Activated CD4-positive, alpha-beta T cell treated with anti-CD3 and anti-CD28 coated beads, Interleukin-2, Interleukin-6, amounts not matched to agents 100 ng/mL and 50 ng/mL, durations not matched to agents 16 hours and 8 hours (primary cell): ENCODE measurements at places on chromosomes 1 and 21.
A peak's percentile ranks its signal among the peaks of the same experiment; 100 is the strongest.

- DNase-seq = no peak
Observed at GRCh38 chr1:201570181-201570885, 31.4 kb downstream of the NAV1 start.

GRCh38 chr1:184152974-184153373 is 101.4 kb downstream of the TSEN15 start:
- DNase-seq = no peak

DNA sequence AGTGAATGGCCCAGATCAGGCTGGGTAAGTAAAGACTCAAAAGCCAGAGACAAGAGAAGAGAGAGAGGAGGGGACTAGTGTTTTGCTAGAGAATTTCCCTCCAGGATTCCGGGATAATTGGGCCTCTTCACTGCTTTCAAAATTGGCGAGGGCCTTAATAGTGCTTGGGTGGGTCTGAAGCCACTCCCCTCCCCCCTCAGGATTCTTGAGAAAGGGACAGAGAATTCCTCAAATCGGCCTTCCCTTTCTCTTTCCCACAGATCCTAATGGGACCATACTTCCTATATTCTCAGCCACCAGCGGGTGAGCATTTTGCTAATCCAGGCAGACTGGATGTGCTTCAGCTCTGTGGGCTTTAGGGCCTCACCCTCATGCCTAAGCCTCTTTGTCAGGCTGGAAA is 11.9 kb downstream of the SFN start:
- no peak for DNase-seq

DNA sequence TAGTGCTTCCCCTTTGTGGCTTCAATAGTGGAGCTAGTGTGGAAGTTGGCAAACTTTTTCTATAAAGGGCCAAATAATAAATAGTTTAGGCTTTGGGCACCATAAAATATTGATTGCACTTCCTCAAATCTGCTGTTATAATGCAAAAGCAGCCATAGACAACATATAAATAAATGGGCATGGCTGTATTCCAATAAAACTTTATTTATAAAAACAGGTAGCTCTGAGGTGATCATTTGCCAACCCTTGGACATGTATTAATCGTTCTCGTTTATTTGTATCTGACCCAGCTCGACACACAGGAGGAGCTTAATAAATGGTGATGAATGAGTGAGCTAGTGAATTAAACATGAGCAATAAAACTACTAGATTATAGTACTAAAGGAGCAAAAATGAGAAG is 13.3 kb downstream of the KAZN start:
- no peak for DNase-seq

DNA sequence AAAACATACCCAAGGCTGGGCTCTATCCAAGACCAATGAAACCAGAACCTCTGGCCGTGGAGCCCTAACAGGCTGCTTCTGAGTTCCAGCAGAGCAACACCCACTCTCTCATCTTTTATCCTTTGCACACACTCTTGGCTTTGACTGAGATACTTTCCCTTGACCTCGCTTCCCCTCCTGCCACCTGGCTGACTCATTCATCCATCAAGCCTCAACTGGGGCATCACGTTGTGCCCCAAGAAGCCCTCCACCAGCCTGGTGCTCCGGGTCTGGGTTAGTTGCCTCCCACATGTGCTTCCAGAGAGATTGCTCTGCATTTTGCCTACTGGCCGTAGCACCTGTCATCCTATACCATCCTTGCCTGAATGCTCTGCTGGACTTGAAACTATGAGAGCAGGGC is 34.5 kb upstream of the SERBP1 start:
- DNase-seq = no peak

- no peak for DNase-seq
Observed at GRCh38 chr1:248825136-248825535, 579 bp downstream of the SH3BP5L start.

- no peak for DNase-seq
Observed at GRCh38 chr1:92989253-92989652, 28.0 kb upstream of the DIPK1A start.

DNA sequence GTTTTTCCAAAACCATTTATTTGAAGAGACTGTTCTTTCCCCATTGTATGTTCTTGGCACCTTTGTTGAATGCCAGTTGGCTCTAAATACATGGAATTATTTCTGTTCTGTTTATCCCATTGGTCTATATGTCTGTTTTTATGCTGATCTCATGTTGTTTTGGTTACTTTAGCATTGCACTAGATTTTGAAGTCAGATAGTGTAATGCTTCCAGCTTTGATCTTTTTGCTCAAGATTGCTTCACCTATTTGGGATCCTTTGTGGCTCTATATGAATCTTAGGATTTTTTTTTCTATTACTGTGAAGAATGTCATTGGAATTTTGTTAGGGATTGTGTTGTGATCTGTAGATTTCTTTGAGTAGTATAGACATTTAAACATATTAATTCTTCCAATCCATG is 139.2 kb upstream of the GPR52 start:
- DNase-seq = no peak

DNA sequence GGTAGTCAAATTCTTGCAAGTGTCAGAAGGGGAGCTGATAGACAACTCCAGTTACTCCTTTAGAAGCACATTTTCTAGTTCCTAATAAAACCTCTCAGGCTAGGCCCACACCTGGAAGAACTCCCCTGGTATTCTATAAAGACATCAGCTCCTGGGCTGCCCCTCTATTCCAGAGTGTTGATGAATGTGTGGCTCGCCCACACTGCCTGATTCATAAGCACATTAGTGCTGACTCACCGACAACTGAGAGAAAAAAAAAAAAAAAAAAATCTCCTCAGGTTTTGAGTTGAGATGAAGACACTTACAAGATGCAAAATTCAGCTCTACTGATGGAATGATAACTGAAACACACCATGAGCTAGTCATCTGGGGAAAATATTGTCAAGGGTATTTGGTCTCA is 188.1 kb downstream of the TNR start:
- no peak for DNase-seq

DNA sequence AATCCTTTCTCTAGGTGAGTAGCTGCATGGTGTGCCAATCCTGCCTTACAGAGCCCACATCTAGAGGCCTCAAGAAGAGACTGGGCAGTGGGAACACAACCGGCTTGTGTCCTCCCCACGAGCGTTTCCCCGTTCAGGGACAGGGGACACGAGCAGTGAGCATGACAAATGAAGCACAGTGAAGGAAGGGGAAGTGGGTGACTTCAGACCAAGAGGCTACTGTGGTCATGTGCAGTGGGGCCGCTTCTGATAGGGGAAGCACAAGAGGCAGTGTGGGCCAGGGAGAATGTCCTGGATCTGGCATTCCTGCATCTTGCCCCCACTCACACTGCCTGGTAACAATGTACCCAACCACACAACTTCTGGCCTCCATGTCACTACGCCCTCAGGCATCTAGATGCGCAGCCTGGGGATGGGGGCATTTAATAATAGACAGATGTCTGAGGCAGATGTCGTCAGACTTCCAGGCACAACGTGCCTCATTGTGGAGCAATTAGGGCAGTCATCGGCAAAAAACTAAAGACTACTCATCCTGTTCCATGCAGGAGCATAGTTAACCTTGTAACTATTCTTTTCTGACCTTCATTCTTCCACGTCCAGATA is 155.6 kb upstream of the NBPF11 start:
- no peak for DNase-seq

GRCh38 chr1:84013708-84014107 is 14.8 kb upstream of the TTLL7 start:
- DNase-seq = no peak

DNA sequence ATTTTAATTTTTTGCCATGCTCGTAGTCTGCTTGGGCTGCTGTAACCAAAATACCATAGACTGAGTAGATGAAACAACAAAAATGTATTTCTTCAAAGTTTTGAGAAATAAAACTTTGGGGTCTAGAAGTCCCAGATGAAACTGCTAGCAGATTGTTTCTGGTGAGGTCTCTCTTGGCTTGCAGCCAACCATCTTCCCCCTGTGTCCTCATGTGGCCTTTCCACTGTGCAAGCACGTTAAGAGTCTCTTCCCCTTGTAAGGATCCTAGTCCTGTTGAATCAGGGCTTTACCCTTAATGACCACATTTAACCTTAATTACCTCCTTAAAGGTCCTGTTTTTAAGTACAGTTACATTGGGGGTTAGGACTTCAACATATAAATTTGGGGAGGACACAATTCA is 86.6 kb downstream of the PTBP2 start:
- no peak for DNase-seq

- DNase-seq = no peak
Observed at GRCh38 chr1:109204484-109204883, 9.2 kb upstream of the SARS1 start.

DNA sequence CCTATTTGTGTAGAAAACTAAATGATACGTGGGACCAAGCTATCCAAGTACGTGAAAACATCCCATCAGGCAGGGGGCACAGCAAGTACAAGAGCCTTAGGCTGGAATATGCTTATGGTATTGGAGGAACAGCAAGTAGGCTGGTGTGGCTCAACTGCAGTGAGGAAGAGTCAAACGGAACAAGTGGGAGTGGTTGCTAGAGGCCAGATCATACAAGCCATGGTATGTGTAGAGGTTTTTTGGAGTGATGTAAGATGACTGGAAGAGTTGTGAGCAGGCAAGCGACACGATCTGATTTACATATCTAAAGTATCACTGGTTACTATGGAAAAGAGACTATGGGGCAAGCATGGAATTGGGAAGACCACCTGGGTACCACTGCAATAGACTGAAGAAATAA is 27.8 kb downstream of the ELK4 start:
- no peak for DNase-seq

GRCh38 chr1:9737671-9738070 is 86.1 kb downstream of the CLSTN1 start:
- DNase-seq = no peak

- DNase-seq = no peak
Observed at GRCh38 chr1:87149241-87150041, 179.2 kb upstream of the LMO4 start.

DNA sequence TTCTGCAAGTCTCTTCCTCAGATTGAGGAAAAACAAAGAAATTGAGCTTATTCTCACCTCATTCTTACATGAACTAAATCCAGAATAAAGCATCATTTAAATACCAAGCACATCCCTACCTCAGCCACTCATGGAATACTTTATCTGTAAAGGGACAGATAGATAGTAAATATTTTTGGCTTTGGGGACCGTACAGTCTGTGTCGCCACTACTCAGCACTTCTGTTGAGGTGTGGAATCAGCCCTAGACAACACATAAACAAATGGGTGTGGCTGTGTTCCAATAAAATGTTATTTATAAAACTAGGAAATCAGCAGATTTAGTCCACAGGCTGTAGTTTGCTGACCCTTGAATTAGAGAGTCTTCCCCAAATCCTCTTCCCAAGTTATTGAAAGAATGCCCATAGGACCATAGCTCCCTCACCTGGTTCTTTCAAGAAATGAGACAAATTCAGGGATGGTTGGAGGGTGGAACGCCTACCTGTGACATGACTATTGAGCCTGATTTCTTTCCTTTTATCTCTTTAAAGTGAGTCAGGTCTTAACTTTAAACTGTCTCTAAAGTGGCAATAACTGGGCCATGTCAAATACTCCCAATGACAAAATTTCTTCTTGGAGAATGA is 878.5 kb downstream of the USP25 start:
- DNase-seq = no peak

GRCh38 chr1:82121421-82121820 is 320.7 kb downstream of the ADGRL2 start:
- no peak for DNase-seq

GRCh38 chr1:180343921-180344769 is 114.1 kb downstream of the LHX4 start:
- DNase-seq = no peak

DNA sequence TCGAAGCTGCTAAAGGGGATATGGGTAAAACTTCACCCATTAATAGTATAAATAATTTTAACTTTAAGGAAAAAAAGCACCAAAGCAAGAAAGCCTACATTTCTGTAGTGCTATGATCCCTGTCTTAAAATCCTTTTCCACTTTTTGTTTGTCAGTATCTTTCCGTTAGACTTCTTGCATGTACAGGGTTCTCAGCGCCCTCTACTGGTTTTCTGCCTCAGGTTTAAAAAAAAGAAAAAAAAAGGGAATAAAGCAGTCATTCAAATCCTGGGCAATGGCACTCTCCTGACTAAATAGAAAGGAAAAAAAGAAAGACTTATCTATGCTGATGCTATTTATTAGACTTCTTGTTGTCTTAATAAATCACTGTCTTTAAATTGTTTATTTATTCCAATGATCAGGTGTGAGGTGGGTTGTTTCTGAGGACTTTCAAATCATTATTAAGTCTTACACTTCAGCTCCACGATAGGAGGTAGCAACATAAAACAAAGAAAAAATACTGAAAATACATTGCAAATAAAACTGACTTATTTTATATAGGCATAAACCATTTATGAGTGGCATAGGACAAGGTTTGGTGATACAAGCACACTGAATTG is 475.4 kb upstream of the NR5A2 start:
- DNase-seq = peak; percentile 50

DNA sequence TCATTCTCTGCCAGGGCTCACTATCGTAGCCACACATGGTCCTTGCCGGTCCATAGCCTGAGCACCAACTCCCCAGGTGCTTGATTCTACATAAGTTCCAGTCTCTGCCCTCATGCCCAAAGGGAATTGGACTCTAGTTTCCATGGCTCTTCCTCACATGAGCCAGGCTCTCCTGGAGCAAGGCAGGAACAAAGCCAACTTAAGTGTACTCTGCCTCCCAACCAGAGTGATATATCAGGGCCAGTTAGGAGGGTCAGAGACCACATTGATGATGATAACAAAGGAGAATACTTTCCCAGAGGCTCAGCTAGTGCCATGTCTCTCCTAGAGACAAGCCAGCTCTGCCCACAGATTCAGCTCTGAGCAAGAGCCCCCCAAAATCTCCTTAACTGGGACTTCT is 70.9 kb downstream of the ERI3 start:
- no peak for DNase-seq

DNA sequence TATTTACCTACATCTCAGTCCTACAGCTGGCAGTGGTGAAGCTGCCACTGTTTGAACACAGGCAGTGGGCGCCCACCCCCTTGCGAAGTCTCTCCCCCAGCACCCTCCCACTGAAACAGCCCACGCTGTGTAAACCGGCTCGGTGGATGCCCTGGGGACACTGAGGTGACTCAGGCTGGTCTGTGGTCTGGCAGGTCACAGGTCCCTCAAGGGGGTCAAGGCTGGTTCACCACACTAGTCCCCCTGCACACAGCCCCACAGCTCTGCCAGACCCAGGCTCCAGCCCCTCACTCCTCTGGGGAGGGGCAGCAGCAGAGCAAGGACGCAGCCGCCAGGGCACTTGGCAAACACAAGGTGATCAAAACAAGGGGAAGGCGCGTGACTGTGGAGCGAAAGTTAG is 7.6 kb downstream of the CHD5 start:
- DNase-seq = no peak

DNA sequence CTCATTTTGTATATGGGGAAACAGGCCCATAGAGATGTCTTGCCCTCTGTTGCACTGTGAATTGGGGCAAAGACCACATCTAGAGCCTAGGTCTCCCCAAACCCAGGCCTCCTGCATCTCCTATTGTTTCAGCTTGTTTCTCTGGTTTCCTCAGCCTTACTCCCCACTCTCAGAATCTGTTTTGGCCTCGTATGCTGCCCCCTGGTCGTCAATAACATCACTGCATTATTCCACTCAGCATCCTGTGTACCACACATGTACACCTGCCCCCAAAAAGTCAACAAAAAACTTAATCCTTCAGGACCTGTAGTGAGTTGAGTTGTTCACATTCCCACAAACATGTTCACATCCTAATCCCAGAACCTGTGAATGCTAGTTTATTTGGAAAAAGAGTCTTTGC is 184.8 kb downstream of the BRINP2 start:
- DNase-seq = peak; percentile 1
